ENCODE measurements at places on chromosomes 2 and 18.
A peak's percentile ranks its signal among the peaks of the same experiment; 100 is the strongest.

DNA sequence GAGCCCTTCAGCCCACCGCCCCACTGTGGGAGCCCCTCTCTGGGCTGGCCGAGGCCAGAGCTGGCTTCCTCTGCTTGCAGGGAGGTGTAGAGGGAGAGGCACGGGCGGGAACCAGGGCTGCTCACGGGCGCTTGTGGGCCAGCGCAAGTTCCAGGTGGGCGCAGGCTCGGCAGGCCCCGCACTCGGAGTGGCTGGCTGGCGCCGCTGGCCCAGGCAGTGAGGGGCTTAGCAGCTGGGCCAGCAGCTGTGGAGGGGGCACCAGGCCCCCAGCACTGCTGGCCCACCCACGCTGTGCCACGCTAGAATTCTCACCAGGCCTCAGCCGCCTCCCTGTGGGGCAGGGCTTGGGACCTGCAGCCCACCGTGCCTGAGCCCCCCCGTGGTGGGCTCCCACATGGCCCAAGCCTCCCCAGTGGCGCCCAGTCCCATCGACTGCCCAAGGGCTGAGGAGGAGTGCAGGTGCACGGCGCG lies 45.2 kb downstream of the SLC5A7 start:
- DNase-seq: no peak

- no peak for DNase-seq
Observed at GRCh38 chr2:46351098-46351749, 54.0 kb downstream of the EPAS1 start.

GRCh38 chr18:62526098-62527025 lies 3.5 kb downstream of the ZCCHC2 start:
- no peak for DNase-seq

GRCh38 chr2:181426672-181427071 lies 30.5 kb upstream of the ITGA4 start:
- DNase-seq: peak; percentile 92

GRCh38 chr2:45974762-45975408 lies 322.3 kb upstream of the EPAS1 start:
- no peak for DNase-seq
